ENCODE measurements at places on chromosomes 5 and 9.

- DNase-seq = no peak
Observed at GRCh38 chr5:99005506-99005905, 76.7 kb upstream of the CHD1 start.

GRCh38 chr5:77844623-77845323 is 68.6 kb upstream of the TBCA start:
- no peak for DNase-seq

GRCh38 chr9:125258832-125259534 is 2.6 kb upstream of the GAPVD1 start:
- DNase-seq = no peak

DNA sequence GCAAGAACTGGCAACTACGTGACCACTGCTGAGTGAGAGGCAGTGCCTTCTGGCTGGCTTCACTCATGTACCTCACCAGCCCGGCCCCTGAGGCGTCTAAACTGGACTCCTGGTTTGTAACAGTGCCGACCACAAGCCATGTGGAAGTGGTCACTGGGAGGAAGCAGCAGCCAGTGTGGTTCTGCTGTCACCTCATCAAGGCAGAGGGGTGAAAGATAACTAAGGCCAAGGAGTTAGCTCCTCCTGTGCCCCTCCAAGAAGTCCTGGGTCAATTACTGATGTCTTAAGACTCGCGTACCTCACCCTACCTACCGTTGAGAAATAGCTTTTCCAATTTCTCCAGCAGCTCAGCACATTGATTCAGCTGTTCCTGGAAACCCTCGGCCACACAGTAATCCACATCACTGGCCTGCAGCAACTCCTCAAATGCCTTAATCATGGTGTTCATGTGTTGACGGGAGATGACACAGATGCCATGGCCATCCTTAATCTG is 142.9 kb downstream of the CDK5RAP2 start:
- DNase-seq = no peak

DNA sequence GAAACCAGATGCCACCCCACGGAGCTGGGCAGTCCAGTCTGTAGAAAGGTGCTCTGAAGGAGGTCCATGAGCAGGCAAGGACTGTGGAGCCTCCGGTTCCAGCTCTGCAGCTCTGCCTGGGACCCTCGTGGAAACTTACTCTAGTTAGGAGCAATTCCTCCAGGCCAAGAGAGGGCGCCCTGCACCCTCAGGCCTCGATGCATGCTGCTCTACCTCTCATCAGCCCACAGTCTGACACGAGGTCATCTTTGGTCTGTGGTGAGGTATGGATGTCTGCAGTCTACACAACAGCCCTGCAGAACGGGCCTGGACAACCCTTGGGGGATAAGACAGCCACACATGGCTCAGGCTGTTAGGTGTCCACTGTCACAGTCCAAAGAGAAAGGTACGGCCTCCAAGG is 50.6 kb upstream of the UBTD2 start:
- DNase-seq = no peak

DNA sequence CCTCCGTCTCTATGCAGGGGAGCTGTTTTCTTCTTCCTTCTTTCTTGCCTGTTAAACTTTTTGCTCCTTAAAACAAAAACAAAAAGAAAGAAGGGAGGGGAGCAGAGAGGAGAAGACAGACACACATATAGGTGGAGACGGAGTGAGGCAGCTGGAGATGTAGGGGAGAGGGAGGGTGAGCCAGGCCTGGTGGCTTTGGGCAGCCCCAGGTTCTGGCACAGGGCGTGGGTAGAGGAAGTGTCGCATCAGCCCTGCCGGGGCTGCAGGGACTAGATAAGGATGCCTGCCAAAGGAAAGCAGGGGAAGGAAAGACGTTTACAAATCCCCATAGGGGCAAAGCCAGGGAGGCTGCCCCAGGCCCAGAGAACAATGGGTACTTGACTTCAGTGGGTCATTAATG is 38.7 kb upstream of the PTGS1 start:
- DNase-seq = no peak

DNA sequence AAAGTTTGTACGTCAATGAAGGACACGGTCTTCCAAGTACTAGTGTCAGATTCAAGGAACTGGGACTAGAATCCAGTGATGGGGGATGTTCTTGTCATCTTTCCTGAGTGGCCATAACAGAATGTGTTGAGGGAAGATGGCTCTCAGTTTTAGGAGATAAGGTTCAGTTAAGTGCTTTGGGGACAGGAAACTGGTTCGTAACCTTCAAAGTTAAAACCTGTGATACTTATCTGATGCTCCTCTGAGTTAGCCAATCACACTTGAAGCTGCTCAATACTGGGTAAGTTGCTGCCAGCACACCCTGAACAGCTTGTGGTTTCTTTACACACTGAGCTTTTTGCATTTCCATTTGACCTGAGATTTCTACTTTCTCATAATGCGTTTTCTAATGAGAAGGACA is 64.4 kb downstream of the PIK3R1 start:
- DNase-seq = no peak

DNA sequence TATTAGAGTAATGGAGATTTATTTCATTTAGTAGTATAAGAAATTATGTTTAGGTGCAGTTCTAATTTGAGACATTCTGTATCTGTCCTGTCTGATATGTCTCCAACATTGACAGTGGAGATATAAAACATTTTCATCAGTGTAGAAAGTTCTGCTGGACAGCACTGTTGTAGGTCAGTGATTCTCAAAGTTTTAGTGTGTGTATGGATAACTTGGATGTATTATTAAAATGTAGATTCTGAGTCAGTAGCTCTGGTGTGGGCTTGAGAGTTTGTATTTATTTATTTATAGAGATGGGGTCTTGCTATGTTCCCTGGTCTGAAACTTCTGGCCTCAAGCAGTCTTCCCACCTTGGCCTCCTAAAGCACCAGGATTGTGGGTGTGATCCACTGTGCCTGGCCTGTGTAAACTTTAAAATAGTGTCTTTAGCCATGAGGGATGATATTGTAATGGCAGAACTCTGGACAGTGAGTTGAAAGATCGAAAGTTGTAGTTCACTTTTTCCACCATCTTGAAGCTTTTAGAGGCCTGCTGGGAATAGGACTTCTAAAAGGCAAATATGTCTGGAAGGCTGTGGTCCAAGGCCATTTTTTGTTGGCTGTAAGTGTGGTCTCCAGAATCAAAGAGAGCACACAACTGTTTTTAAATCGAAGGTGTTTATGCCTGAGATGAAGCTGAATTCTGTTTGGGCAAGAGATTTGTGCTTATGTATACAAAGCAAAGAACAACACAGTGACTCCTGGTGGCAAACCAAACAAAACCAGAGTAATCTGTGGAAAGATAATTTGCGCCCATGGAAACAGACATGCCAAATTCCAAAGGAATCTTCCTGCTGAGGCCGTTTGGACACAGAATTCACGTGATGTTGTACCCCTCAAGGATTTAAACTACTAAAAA is 12.4 kb downstream of the UBAP1 start:
- DNase-seq = no peak

GRCh38 chr5:16437977-16438376 is 27.6 kb downstream of the ZNF622 start:
- DNase-seq = no peak
